ENCODE measurements at places on chromosomes 7 and 10.

- DNase-seq: no peak
Observed at GRCh38 chr7:36304099-36304425, 85.6 kb upstream of the ANLN start.

- no peak for DNase-seq
Observed at GRCh38 chr7:46356371-46356770, 435.3 kb upstream of the IGFBP3 start.

- DNase-seq: no peak
Observed at GRCh38 chr7:50372923-50373322, 68.4 kb downstream of the IKZF1 start.

GRCh38 chr7:36967387-36967786 lies 243.1 kb upstream of the AOAH start:
- DNase-seq: peak; percentile 55

GRCh38 chr10:125063256-125063925 lies 97.0 kb downstream of the CTBP2 start:
- DNase-seq: no peak

- DNase-seq: no peak
Observed at GRCh38 chr10:100020886-100021253, 11.1 kb upstream of the DNMBP start.

GRCh38 chr10:101046332-101047238 lies 15.2 kb upstream of the KAZALD1 start:
- no peak for DNase-seq

DNA sequence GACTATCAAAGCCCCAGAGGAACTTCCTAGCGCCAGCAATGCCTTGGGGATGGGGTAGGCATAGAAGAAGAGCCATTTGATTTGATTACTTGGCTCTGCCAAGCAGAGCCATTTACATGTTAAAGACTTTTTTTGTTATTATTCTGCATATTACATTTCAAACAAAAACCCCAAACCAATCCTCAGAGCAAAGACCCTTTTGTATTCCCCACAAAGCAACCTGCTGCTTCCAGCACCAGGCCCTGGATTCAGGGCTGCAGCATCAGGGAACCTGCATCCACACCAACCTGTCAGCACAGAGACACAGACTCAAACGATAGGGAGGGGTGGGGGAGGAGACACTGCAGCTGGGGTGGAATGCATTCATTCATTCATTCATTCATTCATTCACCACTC lies 73.2 kb downstream of the GRID1 start:
- DNase-seq: no peak

DNA sequence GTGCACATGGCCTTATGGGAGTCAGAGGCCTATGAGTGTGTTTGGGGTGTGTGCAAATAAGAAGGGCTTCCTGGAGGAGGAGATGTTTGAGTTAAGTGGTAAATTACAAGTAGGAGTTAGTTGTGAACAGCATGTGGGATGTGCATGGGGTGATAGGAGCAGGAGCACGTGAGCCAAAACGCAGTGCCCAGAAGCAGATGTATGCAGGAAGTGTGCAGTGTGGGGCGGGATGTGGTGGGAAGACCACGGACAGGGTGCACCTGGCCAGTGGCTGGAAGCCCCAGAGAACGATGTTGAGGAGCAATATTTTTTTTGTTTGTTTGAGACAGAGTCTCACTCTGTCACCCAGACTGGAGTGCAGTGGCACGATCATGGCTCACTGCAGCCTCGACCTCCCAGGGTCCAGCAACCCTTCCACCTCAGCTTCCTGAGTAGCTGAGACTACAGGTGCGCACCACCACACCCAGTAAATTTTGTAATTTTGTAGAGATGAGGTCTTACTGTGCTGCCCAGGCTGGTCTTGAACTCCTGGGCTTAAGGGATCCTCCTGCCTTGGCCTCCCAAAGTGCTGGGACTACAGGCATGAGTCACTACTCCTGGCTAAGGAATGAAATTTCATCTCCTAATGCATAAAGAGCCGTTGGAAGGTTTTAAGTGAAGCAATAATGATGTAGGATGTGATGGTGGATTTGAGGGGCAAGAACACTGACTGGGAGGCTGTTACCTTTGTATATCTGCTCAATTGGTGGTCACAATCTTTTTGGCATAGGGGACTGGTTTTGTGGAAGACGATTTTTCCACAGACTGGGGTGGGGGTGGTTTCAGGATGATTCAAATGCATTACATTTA lies 78.4 kb downstream of the LYZL2 start:
- DNase-seq: no peak

GRCh38 chr10:89685936-89686335 lies 15.5 kb upstream of the KIF20B start:
- DNase-seq: no peak

DNA sequence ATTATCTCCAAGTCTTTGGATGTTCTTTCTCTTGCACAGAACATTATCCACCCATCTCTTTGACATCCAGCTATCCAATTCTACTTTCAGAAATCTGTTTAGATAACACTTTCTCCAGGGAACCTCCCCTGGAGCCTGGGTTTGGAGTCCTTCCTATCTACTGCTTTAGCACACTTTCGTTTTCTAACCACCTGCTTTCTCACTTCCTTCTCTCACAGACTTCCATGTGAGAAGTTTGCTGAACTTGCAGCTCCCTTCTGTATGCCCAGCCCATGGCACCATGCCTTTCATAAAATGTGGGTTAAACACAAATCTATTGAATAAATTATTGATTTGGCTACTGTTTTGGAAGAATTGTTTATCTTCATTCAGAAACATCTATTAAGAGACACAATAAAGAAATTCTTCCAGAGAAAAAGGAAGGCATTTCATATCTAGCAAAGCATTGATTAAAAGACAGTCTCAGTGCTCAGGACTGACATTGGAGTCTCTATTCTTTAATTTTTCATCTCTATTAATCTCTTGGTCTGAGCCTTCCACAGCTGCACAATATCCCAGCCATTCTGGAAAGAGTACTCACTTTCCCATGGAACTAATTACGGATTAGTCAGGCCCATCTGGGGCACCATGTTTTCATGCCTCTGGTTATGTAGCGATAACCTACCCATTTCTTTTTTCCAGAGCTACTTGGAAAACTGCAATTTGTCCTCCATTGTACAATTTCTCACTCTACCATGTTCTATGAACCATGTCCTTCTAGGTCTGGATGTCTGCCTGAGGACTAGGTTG lies 1077.3 kb downstream of the SORCS3 start:
- no peak for DNase-seq

DNA sequence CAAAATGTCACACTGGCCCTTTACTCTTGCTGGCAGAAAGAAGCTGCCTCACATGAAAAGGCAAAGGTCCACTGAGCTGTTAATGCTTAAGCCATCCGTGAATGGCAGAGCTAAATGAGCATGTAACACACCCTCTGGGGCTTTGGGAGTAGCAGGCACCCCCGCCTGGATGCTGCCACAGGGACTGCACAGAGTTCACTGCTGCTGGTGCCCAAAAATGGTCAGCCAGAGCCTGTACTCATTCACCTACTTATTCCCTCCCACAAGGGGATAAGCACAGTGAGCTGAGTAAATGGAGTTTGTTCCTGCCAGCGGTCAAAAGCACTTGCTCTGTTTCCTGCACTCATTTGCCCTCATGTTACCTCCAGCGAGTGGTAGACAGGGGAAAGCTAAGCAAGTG lies 374.0 kb upstream of the STEAP1 start:
- DNase-seq: peak; percentile 16

DNA sequence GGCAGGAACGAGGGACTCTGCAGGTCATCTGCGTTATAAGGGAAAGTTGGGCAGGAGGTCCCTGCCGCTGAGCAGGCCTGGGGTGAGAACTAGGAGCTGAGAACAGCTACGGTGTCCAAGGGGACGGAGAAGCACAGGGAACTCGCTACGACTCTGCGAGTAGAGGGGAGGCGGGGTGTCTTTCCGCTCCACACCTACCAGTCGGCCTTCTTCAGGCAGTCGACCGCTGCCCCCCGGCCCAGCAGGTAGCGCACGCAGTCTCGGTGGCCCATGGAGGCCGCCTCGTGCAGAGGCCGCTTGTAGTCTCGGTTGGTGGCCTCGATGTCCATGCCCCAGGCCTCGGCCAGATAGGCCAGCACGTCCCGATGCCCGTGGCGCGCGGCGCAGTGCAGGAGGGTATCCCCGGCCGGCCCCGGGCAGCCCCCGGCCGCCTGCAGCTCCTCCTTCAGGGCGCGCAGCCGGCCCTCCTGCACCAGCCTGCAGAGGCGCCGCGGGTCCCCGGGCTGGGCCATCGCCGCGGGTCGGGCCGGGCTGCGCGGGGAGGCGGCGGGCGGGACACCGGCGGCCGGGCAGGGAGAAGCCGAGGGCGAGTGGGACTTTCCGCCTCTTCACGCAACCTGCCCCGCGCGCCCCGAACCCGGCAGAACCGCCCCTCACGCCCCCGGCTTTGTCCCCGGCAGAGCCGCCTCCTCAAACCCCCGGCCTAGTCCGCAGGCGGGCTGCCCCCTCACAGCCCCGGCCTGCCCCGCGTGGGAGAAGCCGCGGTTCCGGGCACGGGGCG lies 660 bp downstream of the ANKRD16 start:
- no peak for DNase-seq

DNA sequence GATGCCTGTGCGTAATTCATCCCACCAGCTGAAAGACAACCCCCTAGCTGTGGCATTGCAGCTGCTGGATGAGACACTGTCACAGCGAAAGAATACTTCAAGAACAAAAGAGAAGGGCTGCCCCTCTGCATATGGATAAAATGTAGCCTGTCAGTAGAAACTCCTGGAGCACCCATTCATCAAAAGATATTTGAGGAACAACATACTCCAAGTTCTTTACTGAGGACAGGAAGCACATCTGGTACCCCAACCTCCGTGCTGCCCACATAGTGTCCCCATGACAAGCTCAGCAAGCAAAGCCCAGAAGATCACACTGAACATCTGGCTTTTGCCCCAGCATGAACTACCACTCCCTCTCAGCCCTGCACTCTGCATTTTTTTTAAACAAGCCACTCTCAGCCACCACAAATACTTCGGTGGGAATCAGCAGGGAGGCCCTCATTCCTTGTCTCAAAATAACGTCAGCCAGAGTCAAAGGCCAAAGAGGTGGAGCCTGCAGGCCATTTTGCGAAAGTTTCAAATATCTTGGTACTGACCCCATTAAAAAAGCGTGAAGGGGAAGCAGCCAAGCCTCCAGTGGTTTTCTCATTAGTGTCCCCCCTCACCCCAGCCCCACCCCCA lies 1.7 kb downstream of the CREB3L2 start:
- peak; percentile 78 for DNase-seq

DNA sequence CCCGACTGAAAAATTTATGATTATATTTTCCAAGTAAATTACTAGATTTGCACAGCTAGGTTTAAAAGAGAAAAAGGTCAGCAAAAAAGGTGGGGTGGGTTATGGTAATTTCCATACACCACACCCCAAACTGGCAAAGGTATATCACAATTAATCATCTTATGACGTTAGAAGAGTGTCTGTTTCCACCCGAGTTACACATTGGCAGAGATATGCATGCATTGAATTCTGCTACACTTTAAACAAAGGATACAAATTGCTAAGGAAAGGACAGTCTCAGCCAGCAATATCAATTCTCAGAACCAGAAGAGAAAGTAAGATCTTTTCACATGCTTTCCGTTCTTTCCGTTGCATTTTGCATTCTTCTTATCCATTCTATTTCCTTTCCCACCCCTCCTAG lies 843.3 kb downstream of the GATA3 start:
- no peak for DNase-seq

GRCh38 chr10:69848454-69848853 lies 46.7 kb downstream of the COL13A1 start:
- no peak for DNase-seq

DNA sequence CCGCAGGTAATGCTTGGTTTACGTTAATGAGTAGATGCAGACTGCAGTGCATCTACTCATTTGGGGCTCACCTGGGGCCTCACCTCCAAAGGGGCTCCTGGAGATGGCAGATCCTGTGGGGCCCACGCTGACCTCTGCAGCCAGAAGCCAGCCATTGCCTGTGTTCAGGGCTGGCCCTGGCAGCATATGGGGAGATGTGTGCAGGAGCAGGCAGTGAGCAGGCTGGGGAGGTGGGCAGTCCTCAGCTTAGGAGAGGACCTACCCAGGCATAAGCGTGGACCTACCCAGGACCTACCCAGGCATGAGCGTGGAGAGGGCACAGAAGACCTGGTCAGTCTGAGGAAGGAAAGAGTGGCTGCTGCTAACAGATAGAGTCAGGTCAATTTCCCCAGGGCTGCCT lies 178.5 kb downstream of the PTPRN2 start:
- DNase-seq: no peak

- no peak for DNase-seq
Observed at GRCh38 chr7:140358412-140359051, 39.8 kb downstream of the SLC37A3 start.

DNA sequence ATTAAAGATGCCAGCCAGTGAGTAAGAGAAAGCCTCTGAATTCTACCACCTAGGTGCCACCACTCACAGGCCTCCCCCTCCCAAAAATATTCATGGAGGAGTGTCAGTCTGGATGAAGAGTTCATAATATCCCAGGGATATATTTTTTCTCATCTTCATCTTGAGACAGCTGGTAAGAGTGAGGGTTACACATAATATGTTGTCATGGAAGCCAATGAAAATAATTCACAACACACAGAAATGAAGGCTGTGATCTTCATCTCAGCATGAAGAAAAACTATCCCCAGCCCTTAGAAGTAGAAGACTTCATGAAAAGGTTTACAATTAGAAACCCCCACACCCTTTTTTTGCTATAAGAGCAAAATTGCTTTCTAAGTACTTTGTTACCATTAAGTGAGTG lies 175.6 kb downstream of the DNAH11 start:
- no peak for DNase-seq

DNA sequence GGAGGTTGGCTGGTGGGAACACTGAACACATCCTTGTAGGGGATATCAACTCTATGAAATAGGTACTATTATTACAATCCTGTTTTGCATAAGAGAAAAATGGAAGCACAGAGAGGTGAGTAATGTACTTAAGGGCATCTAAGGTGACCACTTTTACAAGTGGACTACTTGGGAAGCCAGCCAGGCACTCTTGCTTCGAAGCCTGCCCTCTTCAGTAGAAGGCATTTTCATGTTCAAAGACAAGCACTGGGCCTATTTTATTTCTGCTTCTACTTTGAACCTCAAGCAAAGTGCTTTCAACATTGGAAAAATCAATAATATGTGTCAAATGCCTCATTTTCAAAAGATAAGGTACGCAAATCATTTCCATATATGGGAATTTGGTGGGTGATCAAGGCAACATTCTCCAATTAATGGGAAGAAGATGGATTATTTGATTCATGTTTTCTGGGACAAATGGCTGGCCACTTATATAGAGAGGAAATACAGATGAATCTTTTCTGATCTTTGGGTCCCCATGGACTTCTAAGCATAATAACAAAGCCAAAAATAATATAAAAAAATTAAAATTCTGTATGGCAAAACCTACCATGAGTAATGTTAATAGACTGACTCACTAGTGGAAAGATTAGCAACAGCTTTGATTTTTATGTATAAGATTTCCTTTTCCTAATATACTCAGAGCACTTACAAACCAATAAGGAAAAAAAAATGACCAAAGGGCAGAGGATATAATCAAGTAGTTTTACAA lies 270.2 kb downstream of the FRMD4A start:
- no peak for DNase-seq

DNA sequence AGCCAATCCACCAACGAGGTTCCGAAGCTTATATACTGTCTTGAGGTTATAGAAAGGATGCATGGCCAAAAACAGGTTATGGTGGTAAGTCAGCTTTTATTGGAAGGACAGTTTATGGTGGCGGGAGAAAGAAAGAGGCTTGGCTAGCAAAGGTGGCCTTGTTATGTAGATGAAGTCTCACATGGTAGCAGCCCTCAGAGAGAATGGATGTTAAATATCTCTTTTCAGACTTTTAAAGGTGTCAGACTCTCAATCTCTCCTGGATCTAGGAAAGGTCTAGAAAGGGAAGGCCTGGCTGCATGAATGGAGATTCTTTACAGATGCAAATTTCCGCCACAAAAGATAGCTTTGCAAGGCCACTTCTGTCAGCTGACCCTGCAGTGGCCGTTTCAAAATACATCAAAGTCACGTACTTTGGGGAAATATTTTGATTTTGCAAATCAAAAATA lies 333.8 kb downstream of the GALNT17 start:
- DNase-seq: no peak
